ENCODE measurements at places on chromosomes 11 and 22.

GRCh38 chr11:2142762-2143202 lies 3.6 kb upstream of the IGF2 start:
- no peak for DNase-seq

GRCh38 chr11:111361052-111361801 lies 17.8 kb downstream of the POU2AF1 start:
- no peak for DNase-seq

GRCh38 chr11:81602508-81602907 lies 1131.2 kb downstream of the FAM181B start:
- no peak for DNase-seq

DNA sequence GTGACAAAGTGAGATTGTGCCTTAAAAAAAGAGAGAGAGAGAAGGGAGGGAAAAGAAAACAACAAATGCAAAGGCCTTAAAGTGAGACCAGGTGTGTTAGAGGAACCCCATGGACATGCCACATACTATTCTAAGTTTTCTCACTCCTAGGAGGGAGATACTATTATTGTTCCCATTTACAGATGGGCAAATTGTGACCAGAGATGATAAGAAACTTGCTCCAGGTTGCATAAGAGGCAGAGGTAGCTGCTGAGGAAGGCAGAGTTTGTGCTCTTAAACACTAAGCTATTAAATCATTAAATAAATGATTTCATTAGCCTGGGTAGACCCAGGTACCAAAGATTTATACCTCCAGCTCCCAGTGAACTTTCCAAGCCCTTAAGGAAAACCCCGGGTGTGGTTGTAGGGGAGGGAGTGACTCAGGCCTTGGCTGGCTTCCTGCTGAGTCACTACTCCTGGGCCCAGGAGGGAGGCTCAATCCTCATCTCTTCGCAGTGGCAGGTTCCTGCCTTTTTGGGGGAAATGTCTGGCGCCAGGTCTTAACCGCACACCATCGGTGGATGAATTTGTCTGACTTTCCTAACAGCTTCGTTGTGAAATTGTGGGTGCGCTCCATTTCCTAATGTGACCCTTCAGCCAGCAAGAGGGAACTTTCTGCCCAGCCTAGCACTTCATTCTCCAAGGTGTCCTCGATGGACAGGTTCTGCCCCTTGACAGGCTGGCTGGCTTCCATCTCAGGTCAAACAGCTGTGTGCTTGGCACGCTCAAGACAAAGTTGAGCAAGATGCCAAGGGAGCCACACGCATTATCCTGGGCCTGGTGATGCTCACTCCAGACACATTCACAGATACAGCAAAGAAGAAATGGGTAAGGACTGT lies 33.4 kb upstream of the PTPRJ start:
- DNase-seq: no peak

DNA sequence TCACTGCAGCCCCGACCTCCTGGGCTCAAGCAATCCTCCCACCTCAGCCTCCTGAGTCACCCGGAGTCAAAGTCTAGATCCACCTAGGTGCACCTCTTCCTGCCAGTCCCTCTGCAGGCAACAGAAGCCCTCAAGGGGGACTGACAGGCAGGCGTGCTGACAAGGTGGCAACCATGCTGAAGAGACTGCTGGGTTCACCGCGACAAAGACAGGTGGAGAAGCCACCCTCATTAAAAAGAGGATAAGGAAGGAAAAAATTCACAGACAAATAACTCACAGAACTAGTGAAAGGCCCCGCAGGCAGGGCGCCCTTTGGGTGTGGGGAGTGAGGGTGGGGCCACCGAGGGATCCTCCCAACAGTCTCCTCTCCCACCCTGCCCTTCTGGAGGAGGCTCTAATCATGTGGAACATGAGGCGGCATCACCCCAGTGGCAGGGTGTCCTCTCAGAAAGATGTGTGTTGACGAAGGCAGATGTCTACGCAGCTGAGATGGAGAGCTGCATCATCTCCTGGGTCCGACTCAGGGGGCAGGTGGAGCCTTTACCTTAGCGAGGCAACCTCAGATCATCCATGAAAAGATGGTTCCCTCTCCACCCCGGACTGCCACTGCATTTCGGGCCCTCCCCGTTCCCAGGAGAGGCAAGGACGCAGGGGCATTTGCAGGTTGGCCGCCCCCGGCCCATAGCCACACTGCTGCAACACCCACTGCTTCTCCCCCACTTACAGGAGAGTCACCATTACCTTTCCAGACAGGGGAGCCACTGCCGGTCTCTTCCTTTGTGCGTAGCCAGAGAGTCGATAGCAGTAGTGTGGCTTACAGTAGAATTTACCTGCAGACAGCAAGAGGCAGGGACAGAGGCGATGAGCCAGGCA lies 91.2 kb upstream of the BID start:
- no peak for DNase-seq

DNA sequence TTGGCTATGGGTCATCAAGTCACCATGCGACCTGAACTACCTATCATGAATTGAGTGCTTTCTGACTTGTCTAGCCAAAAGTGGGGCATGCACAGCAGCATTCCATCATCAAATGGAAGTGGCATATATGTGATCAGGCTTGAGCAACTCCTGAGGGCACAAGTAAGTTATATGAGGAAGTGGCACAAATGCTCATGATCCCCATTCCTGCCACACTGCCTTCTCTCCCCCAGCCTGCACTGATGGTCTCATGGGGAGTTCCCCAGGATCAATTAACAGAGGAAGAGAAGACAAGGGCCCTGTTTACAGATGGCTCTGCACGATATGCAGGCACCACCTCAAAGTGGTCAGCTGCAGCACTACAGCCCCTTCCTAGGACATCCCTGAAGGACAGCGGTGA lies 21.8 kb downstream of the MS4A4E start:
- DNase-seq: no peak

GRCh38 chr11:69033431-69033830 lies 15.3 kb upstream of the TPCN2 start:
- no peak for DNase-seq

- no peak for DNase-seq
Measured at GRCh38 chr11:61781585-61781984, 10.8 kb downstream of the TMEM258 start.

DNA sequence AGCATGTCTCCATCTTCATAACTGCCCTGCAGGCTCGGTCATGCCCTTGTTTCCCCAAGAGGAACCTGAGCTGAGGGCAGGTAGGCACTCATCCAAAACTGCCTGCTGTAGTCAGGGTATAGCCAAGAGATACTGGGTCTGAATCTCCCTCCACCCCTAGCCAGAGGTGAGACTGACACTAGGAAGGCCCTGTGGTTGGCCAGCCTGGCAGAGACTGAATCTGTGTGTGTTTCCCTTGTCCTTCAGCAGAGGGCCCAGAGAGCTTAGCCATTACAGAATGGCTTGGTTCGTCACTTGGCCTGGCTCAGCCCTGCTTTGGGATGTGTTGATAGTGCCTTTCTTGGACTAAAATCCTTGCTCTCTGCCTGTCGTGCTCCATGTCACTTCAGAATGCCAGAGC lies 79.3 kb upstream of the SUSD2 start:
- DNase-seq: no peak

GRCh38 chr11:107439586-107440167 lies 17.9 kb downstream of the CWF19L2 start:
- DNase-seq: no peak

DNA sequence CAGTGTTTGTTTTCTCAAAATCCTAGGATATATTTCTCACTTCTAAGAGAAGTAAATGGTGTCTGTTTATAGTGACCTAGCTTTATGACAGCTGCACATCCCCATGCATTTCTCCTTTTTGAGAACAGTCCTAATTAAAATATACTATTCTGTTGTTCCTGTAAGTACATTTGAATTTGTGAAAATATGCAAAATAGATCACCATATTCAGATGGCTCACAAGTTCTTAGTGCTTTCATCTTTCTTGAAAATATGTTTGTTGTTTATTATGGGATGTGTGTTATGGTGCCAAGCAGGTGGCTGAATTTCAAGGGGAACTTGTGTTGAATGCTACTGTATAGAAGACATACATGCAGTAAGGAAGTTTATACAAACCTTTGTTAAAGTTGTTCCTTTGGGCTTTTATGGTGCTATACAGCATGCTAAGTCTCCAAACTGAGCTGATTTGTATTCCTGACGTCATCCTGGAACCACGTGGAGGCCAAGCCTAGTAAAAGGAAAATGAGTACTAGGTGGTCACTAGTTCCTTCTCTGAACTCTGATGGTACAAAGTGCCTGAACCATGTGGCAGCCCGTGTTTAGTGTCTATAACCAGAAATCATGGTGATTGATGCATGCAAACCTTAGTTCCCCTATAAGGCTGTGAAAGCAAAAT lies 7.8 kb upstream of the VSTM5 start:
- DNase-seq: no peak

- DNase-seq: no peak
Measured at GRCh38 chr22:26918226-26918625, 260.8 kb downstream of the MIAT start.

DNA sequence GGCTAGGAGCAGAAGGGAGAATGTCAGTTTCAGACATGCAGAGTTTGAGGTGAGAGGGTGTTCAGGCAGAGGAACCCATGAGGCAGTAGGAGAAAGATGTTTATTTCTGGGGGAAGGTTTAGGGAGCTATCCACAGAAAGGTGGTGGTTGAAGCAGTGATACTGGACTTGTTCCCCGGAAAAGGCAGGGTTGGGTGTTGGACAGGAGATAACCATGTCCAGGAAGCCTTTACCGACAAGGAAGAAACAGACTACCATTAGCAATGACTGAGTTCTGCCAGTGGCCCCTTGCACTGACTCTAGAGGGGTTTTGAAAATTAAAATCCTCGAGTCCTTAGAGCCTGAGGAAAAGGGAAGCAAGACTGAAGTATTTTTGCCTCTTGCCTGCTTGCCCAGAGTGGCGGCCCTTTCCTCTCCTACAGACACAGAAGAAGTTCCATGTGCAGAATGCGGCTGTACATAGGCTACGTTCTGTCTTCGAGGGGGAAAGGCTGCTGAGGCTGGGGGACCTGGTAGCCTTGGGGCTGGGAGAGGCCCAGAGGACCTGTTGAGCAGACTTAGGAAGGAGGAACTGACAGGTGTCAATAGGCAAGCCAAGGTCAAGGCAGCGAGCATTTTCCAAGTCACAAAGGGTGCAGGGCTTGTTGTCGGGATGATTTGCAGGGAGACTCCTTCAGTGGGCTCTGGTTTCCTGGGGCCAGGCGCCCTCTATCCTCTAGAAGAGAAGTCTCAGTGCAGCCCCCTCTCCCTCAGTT lies 146.7 kb downstream of the LDLRAD3 start:
- no peak for DNase-seq

- no peak for DNase-seq
Measured at GRCh38 chr22:23190526-23190925, 10.2 kb downstream of the BCR start.

GRCh38 chr22:50581950-50582492 lies 628 bp downstream of the CHKB start:
- DNase-seq: no peak

GRCh38 chr22:38940811-38941384 lies 16.5 kb upstream of the APOBEC3A start:
- no peak for DNase-seq

- no peak for DNase-seq
Measured at GRCh38 chr22:29031227-29032011, 30.2 kb downstream of the C22orf31 start.

DNA sequence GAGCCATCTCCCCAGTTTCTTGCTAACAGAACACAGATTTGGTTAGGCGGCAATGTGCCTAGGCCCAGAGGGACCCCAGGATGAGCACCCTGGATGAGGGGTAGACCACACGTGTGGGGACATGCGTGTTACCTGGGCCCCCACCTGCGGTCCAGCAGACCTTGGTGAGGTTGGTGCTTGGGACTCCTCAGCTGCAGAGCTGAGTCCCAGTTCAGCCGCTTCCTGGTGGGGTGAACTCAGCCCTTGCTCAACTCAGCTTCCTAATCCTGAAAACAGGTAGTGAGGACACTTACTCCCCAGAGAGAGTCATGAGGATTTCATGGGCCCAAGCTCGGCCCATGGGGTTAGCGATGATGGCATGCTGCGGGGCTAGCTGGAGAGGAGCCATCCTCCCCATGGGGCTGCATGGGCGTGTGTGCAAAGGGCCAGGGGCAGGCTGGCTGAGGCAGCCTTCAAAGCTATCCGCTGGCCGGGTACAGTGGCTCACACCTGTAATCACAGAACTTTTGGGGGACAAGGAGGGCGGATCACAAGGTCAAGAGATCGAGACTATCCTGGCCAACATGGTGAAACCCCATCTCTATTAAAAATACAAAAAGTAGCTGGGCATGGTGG lies 46.9 kb upstream of the SHISAL1 start:
- DNase-seq: no peak

- DNase-seq: no peak
Measured at GRCh38 chr11:91209751-91210150, 986.9 kb upstream of the CHORDC1 start.

- DNase-seq: no peak
Measured at GRCh38 chr22:17804331-17805080, 30.2 kb upstream of the BID start.

DNA sequence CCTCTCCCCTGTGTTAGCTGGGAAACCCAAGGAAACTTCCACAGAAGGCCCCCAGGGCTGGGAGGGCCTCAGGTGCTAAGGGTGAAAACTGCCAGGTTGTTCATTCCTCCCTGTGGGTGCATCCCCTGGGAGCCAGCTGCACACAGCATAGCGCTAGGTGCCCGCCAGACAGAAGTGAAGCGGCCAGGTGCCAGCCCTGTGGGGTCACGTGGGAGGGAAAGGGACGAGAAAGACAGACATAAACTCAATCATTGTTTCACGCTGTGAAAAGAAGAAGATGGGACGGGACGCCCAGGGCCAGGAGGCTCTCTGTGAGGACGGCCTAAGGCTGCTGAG lies 31.6 kb upstream of the HMOX1 start:
- DNase-seq: no peak

DNA sequence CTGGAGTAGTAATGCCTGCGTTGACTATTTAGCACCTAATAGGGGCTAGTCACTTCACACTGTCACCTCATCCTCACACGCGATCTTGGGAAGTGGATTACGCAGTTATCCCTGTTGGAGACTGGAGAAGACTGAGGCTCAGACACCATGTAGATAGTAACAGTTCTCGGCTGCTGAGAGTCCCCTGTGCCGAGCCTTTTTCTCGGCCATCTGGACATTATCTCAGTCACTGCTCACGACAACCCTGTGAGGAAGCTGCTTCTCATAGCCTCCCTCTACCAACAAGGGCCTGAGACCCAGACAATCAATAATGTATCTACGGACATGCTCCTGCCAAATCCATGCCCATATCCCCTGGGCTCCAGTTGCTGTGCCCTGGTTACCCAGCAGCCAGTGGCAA lies 25.9 kb downstream of the SCUBE1 start:
- DNase-seq: no peak

- no peak for DNase-seq
Measured at GRCh38 chr11:84819128-84819527, 808.0 kb downstream of the DLG2 start.

GRCh38 chr22:20437613-20438426 lies at the start of gene SCARF2:
Gene SCARF2, minus strand, starts transcription at chr22:20437825. Its CDS starts 71 bp downstream, at chr22:20437754.
- DNase-seq: no peak

- no peak for DNase-seq
Measured at GRCh38 chr22:45830531-45831245, 146.3 kb downstream of the WNT7B start.

- DNase-seq: no peak
Measured at GRCh38 chr22:21457023-21457787, 10.0 kb upstream of the TMEM191C start.

GRCh38 chr11:124207102-124207792 lies 24.1 kb downstream of the OR10D3 start:
- DNase-seq: no peak

GRCh38 chr22:19960491-19961200 lies 19.0 kb upstream of the TXNRD2 start:
- DNase-seq: no peak

GRCh38 chr11:34331329-34331728 lies 26.5 kb downstream of the ABTB2 start:
- no peak for DNase-seq
